ENCODE measurements at places on chromosomes 1 and 21. TPM values are rescaled to one million over a fixed set of nuclear protein-coding genes. Genes with fewer than 3 reads are reported as not detected.

DNA sequence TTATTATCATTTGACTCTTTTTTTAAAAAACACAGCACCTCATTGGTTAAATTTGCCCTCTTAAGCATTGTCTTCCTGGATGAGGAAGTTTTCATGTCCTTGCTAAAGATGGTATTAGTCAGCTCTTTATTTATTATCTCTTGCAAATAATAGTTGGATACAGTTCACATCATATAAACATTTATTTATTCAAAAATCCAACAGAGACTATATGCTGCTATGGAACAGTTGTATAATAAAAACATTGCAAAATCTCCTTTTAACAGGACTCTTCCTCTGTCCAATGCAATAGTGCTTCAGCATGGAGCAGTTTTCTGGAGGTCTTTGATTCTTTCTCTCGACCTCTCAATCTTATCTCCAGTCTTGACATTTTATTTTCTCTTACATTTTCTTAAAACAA lies 49.5 kb upstream of the VCAM1 start:
- DNase-seq, result no peak

DNA sequence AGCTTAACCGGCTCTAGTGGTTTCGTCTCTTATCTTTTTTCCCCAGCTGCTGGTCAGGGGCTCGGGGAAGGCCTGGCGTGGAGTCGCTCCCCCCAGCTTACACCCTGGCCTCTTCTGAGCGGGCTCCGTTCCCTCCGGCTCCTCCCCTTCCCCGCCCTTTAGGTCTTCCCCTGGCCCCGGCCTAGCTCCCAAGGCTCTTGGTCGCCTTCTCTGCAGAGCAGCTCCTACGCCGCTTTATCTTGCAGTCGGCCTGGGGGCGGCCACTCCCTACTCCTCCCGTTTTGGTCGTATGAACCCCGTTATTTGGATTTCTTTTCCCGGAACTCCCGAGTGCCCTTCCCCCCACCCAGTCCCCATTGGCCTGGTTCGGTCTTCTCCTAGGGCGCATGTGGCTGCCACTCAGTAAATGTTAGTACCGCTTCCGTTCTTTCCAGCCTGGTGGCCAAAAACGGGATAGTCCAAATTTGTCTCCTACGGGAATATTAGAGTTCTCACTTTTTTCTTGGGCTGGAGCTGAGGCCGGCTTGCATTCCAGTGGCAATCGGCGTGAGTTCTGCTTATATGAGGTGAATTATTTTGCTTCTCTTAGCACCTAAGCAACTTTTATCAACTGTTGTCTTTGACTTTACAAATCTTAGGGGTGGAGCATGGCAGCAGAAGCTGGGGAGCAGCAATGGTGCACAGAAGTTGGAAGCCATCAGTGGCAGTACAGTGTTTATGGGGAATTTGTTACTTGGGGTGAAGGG lies 467 bp downstream of the THRAP3 start:
- DNase-seq, result peak; percentile 83

GRCh38 chr1:229887043-229887822 lies 179.8 kb upstream of the GALNT2 start:
- DNase-seq, result peak; percentile 52

GRCh38 chr1:168506204-168506819 lies 37.5 kb downstream of the XCL2 start:
- DNase-seq, result no peak

DNA sequence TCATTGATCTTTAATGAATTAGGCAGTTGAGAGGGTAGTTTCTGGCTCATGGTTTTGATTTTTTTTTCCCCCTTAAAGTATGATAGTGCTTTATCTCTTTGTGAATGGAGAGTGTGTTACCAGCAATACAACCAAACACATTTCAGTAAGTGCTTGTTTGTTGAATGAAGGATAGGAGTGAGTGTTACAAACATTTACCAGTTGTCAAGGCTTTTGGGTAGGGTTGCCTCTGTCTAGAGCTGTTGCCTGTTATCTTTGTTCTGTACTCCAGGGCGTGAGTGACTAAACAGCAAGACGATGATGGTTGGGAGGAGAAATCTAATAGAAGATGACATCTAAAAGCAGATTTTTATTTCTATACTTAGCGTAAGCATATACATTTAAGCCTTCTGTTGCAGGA lies 21.5 kb downstream of the MAP3K7CL start:
- no peak for DNase-seq

- DNase-seq, result no peak
These were observed 4.0 kb downstream of the SHISAL2A start for GRCh38 chr1:52636721-52637695.

DNA sequence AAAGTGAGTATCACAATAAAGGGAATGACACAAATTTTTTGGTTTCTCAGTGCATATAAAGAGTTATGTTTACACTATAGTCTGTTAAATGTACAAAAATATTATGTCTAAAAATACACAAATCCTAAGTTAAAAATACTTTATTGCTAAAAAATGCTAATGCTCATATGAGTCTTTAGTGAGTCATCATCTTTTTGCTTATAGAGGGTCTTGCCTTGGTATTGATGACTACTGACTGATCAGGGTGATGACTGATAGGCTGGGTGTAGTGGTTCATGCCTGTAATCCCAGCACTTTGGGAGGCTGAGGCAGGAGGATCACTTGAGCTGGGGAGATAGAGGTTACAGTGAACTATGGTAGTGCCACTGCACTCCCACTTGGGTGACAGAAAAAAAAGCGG lies 12.9 kb upstream of the NUF2 start:
- DNase-seq, result no peak

- DNase-seq, result peak; percentile 6
These were observed 21.1 kb downstream of the CRYAA start for GRCh38 chr21:43189936-43190335.

GRCh38 chr1:34113887-34114286 lies 51.1 kb downstream of the CSMD2 start:
- DNase-seq, result no peak

DNA sequence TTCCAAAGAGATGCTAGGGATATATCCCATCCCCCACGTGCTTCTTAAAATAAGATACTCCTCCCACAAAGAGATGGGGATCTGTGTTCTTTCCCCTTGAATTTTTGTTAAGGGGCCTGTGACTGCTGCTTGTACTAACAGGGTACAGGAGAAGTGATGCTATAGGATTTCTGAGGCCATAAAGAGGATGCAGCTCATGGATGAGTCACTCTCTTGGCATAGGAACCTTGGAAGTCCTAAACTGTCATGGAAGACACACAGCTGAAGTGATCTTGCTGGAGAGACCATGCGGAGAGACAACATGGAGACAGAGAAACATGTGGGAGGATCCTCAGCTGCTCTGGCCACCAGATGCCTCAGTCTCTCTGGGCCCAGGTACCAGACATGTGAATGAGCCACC lies 157.2 kb downstream of the S1PR1 start:
- no peak for DNase-seq

EDARADD gene
- total RNA-seq, result 2.2 TPM

DNASE2B gene
- not detected for total RNA-seq

MYBPHL gene
- total RNA-seq, result 1.3 TPM

ENO1 gene
- 217 TPM for total RNA-seq

CCDC30 gene
- 1.6 TPM for total RNA-seq

MACO1 gene
- total RNA-seq, result 16.1 TPM

SOD1 gene
- total RNA-seq, result 487 TPM

TTLL10 gene
- 0.27 TPM for total RNA-seq

GREM2 gene
- total RNA-seq, result not detected

ANKRD35 gene
- total RNA-seq, result 0.50 TPM

RBM11 gene
- not detected for total RNA-seq

MSH4 gene
- total RNA-seq, result not detected

NMNAT1 gene
- total RNA-seq, result 20.3 TPM

Measured in heart left ventricle (tissue), 16 donors.